Activated T-helper 9 cell treated with anti-CD3 and anti-CD28 coated beads, Interleukin-2, amount 50 U/mL, for 16 hours (primary cell): ENCODE measurements at places on chromosomes 1 and 21.
A peak's percentile ranks its signal among the peaks of the same experiment; 100 is the strongest.

DNA sequence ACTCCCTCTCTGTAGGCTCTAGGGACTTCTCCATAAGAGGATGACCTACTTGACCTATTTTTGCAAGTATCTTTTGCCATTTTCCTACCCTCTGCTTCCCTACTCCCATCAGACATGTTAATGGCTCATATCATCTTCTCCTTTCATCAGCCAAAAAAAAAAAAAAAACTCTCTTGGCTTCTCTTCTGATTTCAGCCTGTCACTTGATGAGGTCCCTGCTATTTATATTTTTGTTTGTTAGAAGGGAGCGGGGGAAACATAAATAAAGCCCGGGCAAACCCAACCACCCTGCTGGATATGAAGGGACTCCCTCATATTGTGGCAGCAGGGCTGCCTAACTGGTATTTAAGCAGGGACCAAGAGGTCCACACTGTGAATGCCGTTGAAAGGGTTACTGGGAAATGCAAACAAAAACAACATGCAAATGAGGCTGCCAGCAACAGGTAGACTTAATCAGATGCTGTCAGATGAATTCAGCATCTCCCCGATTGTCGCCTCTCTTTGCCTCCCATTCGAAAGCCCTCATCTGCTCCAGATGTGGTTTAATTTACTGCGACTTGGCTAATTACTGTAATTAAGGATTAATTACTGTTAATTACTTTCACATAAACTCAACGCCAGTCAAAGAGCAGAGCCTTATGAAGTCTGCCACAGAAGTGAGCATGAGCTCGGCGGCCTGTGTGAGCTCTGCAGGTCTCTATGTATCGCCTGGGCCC lies 172.3 kb downstream of the PBX1 start:
- no peak for DNase-seq

GRCh38 chr1:178155481-178156255 lies 61.8 kb downstream of the RASAL2 start:
- DNase-seq: no peak

GRCh38 chr1:1219341-1219740 lies 5.4 kb upstream of the TNFRSF4 start:
- DNase-seq: peak; percentile 58

- DNase-seq: no peak
Observed at GRCh38 chr1:247274605-247275256, 18.9 kb downstream of the VN1R5 start.

DNA sequence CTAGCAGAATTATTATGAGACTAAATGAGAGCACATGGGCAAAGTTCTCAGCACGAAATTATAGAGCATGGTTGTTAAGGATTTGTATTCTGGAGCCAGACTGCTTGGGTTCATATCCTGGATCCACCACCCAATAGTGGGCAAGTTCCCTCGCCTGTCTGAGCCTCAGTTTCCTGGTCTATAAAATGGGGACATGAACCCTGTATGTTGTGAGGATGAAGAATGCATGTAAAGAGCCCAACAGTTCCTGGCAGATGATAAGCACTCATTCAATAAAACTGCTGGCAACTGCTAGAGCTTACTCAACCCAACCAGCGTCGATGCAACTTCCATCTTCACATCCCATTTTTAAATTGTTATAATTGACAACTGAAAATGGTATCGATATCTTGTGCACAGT lies 47.2 kb upstream of the ZBTB40 start:
- no peak for DNase-seq

- DNase-seq: no peak
Observed at GRCh38 chr1:187413405-187414169, 584.8 kb downstream of the PLA2G4A start.

DNA sequence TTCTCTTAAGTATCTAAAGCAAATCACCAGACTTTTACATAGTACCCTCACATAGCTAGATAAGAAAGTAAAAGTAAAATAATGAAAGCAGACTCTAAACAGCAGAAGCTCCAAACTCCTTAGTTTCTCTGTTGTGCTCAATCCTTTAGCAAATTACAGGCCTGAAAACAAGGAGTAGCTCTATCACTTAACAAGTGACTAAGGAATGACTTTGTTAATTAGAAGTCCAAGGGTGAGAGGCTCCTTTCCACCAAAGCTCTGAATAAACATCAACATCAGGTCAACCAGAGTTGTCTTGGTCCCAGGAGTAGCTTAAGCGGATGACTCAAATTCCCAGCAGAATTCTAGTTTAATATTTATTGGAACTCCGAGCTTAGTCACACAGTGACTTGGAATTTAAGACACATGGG lies 5.9 kb downstream of the NRIP1 start:
- DNase-seq: no peak

DNA sequence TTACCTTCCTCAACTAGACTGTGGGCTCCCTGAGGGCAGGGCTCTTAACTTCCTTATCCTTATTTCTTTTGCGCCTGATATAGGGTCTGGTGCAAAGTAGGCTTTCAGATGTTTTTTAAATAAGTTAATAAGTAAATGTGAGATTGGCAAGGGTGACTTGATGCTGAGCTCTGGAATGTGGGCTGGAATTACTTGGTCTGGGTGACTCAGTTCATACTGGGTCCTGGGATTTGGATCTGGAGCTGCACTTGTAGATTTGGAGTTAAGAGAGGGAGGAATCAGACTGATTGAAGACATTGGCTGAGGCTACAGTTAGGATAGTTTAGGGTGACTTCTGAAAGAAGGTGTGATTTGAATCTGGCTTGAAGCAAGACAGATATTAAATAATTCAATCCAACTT lies 190.9 kb downstream of the GIPC2 start:
- DNase-seq: no peak

DNA sequence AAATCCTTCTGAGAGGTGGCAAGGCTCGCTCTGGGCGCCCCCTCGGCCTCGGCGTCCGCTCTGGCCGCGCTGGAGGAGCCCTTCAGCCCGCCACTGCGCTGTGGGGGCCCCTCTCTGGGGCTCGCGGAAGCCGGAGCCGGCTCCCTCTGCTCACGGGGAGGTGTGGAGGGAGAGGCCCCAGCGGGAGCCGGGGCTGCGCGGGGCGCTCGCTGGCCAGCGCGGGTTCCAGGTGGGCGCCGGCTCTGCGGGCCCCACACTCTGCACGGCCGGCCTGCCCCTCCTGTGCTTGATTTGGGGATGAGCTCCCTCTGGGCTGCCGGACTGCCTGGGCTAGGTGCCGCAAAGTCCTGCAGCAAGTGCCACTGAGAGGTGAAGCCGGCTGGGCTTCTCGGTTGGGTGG lies 1260.7 kb upstream of the PRMT6 start:
- no peak for DNase-seq

DNA sequence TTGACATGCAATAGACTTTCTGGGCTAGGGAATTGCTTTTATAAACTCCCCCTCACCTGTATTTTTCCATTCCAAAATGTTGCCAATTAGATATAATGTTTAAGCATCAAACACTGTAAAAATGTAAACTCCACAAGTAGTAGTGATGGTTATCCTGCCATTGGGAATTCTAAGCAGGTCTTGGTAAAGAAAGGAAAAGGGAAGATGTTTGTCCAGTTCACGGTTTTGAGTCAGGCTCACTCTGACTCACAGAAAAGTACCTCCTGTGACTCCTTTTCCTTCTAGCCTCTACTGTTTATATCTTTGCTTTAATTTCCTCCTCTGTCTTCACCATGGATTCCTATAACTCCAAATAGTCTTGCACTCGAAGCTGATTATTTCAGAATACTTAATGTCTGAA lies 19.0 kb upstream of the PTPN14 start:
- no peak for DNase-seq
